CD4-positive, alpha-beta memory T cell (primary cell): ENCODE measurements at places on chromosomes 2 and 18. TPM values are rescaled to one million over a fixed set of nuclear protein-coding genes. Genes with fewer than 3 reads are reported as not detected.
A peak's percentile ranks its signal among the peaks of the same experiment; 100 is the strongest.

GRCh38 chr18:3458952-3459853, 9.2 kb downstream of the TGIF1 start:
- no peak for DNase-seq

PIKFYVE gene
- total RNA-seq = 44.5 TPM

GPR45 gene
- not detected for total RNA-seq

GRCh38 chr2:138510319-138510718, 8.7 kb downstream of the SPOPL start:
- DNase-seq = no peak

VPS4B gene
- total RNA-seq = 94.9 TPM

TAF1B gene
- total RNA-seq = 23.5 TPM

DNA sequence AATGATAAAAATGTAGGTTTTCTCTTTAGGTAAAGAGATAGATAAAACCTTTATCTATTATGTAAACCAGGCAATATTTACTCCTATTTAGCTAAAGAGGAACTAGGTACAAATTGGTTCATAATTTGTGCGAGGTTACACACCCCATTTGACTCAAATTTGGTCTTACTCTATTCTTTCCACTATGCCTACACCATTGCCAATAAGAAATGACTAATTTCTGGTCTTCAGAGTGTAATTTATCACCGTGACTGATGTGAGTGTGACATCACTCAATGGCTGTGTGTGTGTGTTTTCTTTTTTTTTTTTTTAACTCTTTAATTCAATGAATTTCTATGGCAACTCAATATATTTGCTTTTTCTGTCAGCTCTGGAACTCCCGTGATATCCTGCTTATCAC, 955.8 kb downstream of the TDRD15 start:
- no peak for DNase-seq

DNA sequence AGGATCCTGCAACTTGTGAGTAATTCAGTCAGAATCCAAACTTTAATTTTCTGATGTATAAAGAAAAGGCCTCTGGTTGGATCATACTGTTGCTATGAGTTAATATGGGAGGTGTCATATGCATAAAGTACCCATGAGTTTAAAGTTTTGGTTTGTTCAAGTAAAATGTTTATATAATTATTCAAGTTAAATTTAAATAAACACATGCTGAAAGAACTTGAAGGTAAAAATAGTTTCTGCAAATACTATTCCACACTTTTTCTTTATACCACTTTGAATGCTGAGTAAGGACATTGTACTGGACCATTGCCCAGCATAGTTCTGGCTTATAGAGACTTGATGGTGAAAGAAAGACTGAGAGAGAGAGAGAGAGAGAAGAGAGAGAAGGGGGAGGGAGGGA, 30.7 kb downstream of the PKP4 start:
- DNase-seq = no peak

DNA sequence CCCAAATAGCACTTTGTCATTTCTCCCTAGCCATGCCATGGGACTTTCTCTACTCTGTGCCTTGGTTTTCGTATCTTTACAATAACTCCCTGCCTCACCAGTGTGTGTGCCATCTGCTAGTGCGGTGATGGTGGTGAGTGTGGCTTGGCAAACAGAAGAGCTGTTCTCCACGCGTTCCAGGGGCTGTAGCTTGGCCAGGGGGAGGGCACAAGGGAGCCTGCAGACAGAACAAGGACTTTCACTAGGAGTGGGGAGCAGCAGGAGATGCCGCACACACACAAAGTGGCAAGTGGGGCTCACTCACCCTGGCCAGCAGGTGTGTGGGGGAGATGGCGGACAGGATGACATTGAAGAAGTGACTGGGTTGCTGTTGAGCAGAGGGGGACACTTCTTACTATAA, 196.9 kb downstream of the HAUS1 start:
- DNase-seq = no peak

DNA sequence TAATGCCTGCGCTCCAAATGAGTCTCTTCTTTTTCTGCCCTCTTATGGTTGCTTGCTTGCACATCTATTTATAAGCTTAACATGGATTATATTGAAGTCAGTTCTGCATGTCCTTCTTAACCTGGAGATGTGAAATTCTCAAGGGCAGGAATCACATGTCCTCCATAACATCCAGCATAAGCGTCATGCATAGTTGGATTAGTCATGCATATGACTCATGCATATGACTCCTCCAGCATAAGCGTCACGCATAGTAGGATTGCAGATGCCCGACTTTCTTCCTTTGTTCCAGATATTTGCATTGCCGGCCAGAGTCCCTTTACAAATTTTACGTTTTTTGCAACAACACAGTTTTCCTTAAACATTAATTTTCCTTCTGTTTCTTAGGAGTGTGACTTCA, 308.6 kb downstream of the TGIF1 start:
- no peak for DNase-seq

DNA sequence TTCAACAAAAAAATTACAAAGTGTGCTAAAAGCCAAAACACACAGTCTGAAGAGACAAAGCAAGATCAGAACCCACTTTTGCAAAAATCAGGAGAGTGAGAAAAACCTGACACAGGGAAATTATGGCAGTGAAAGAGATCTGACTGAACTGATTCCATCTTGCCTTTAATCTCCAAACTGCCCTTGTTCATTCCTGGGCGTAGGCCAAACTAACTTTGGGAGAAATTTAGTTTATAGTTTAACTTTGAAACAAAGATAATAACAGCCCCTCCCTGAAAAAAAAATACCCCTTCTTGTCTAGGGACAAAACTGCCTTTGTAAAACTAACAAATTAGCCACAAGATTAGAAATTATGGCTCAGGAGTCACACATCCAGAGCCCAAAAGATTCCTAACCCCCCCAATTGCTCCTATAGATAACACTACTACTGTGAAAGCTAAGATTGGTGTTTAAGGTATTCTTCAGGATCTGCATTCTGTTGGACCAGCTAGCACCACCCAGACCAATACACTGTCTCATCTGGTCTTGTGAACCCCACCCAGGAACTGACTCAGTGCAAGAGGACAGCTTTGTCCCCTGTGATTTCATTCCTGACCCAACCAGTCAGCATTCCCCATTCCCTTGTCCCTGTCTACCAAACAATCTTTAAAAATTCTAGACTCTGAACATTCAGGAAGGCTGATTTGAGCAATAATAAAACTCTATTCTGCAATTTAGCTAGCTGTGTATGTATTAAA, 226.1 kb upstream of the SH3BP4 start:
- no peak for DNase-seq

ACADL gene
- total RNA-seq = not detected

DNA sequence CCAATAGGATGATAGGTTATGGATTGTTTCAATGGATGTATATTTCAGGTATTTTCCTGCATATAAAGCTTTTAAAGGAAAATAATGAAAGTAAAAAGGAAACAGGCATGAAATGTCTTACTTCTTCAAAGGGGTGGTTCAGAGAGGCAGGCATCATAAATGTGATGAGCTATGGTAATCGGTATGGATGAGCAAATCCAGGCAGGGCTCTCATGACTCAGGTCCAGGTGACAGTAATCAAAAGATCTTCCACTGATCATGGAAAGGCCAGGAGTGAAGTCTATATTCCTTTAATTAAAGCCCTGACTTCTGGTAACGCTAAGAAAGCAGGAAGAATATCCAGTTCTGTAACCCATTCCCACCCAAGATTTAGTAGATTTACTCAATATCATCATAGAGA, 48.7 kb upstream of the RGPD4 start:
- no peak for DNase-seq

- DNase-seq = no peak
Observed at GRCh38 chr18:75377258-75377657, 50.2 kb downstream of the SMIM21 start.

GRCh38 chr18:75586130-75586889, 158.8 kb upstream of the SMIM21 start:
- DNase-seq = no peak

DNA sequence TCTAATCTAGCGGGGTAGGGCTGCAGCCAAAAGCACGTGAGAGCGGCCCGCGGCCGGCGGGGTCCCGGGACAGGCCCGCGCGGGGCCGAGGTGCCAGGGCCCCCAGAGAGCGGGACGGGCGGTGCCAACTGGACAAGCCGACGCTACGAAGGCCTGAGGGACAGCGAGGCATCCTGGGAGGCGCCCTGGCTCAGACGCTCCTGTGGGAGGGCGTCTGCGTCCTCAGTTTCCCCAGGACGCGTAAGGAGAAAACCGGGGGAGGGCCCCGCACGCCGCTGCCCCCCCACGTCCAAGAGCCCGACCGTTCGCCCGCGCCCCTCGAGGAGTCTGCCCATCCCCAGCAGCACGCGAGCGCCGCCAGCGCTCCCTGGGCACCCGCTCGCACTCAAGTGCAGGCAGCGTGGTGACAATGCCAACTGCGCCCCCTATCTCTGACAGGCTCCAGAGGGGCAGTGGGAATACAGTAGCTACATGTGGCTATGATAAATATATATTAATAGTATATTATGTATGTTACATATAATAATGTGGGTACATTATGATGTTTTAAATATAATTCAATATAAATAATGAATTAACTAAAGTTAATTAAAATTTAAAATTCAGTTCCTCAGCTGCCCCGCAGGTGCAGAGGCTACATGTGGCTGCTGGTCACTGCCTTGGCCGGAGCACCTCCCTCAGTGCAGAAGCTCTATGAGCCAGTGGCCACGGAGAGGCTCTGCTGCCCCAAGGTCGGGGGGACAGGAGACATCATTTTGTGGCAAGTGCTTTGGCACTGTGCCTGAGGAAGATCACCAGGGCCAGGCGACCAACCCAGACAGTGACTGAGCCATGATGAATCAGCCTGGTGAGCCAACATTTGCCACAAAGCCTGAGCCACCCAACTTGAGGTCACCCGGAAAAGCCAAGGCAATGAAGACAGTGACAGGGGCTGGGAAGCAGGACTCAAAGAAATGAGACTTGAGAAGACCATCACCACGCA, 5.5 kb upstream of the SFT2D3 start:
- peak; percentile 42 for DNase-seq

CFAP65 gene
- total RNA-seq = not detected

C1QL2 gene
- not detected for total RNA-seq

KATNAL2 gene
- 2.1 TPM for total RNA-seq

ITGA4 gene
- total RNA-seq = 278 TPM
